ENCODE measurements at places on chromosomes 16 and 17.

DNA sequence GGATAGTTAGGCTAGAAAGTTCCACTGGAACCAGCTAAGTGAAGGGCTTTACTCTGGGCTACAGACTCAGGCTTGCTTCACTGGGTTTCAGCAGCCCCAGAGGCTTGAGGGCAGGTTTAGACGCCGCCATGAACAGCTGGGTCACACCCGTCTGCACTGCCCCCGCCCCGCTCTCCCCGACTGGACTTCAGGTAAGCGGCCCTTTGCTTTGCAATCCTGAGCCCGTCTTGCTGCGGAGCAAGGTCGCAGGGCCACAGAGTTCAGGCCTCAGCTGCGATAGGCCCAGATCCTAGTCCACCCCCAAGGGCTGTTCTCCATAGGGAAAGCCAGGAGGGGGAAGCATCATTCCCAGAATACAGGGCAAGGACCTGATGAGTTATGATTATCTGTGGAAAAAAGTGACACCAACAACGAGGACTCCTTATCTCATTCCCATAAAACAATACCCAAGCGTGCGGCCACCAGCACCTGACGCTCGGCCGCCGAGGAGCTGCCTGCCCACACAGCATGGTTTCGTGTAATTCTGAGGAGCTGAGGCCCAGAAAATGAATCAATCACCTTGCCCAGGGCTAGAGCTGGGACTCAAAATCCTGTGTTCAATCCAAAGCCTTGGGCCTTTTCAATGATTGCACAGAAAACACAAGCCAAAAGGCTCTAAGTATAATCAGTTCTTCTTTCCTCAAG is 20.4 kb downstream of the MEAK7 start:
- no peak for DNase-seq

DNA sequence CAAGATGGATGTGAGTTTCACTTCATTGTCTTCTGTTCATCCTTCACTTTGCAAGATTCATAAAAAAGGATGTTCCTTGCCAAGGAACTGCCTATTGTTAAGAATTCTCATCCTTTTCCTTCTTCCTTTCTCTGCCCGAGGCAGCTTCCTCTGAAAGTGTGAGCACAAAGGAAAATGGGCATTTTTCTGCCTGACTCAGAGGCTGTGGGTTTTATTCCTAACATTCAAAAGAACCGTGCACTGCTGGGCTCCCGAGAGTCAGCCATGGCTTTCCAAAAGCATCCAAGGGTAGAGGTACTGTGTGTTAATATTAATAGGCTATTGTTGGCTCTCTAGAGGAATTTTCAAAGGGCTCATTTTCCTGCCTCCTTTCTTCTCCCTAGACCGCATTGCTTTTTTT is 289.4 kb downstream of the ABCC12 start:
- DNase-seq: no peak

DNA sequence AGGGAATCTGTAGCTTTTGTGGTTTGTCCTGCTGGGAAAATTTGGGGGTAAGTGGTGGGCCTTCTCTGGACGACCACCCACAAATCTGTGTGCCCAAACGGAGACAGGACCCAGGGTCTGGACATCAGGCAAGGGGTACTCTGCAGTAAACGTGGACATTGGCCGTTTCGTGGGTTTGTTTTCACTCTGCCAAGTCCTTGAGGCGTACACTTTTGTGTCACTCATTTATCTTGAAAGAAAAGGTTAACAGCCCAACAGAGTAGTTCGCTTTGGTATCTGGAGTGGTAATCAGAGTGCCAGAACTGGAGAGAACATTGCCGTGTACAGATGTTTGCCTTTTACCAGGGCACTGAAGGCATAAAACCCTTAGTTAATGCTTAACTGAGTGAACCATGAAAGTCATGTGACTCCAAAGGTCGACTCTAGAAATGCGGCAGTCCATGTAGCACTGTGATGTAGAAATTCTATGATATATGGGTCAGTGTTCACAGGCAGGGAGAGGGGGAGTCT is 15.4 kb downstream of the NAA60 start:
- no peak for DNase-seq

DNA sequence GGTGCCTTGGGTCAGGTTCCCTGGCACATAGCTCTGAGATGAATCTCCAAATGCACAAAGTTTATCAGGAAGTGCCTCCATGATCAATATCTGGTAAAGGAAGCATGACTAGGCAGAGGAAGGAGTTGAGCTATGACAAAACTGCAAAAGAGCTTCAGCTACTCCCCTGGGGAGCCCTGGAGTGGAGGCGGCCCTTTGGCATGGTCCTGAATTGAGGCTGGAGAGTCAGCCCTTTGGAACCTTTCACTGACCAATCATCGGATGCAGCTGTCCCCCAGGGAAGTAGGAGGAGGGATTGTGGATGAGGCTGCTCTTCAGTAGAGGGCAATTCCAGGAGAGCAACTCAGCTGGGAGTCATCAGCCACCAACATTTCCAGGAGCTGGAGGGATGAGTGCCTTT is 46.1 kb upstream of the NLRP1 start:
- DNase-seq: no peak

- no peak for DNase-seq
These were observed 1.3 kb downstream of the AATF start for GRCh38 chr17:36950027-36950426.

DNA sequence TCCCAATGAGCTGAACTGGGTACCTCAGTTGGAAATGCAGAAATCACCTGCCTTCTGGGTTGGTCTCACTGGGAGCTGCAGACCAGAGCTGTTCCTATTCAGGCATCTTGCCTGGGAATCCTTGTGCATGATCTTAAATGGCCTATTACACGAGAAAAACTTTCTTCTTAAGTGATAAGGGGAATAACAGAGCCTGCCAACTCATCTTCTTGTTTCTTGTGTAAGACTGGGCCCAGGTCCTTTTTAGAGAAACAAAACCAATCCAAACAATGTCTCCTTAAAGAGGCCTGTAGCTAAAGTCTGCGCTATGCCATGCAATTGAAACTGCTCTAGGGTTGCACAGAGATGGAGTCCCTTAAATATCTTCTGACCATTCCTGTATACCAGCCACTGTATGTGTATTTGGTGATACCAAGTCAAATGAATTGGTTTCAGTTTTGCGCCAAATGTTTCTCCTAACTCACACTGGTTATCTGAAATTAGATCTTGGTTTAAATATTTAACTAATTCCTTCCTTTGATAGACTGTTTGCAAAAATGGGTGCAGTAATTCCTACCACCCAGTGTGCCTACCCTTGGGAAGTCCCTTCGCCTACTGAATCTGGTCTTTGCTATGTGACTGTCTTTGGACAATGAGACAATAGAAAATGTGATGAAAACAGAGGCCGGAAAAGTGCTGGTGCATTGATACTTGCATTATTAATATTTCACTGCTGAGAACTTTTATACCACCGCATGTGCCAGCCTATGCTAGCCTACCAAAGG is 6.5 kb upstream of the CCL23 start:
- DNase-seq: no peak

DNA sequence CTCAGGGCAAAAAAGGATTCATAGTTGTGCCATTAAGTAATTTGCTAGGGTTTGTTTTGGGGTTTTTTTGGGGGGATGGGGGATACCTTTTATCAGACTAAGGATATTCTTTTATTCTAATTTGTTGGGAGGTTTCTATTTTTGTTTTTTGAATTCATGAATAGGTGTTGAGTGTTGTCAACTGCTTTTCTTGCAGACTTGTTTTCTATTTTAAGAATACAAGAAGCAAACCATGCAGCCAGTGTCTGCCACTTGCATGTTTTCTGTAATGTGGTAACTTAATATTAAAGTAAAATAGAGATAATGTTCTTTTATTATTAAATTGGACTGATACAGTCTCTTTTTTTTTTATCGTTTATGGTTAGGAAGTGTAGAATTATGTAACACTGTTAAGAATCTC is 49.5 kb downstream of the NFATC3 start:
- DNase-seq: no peak

DNA sequence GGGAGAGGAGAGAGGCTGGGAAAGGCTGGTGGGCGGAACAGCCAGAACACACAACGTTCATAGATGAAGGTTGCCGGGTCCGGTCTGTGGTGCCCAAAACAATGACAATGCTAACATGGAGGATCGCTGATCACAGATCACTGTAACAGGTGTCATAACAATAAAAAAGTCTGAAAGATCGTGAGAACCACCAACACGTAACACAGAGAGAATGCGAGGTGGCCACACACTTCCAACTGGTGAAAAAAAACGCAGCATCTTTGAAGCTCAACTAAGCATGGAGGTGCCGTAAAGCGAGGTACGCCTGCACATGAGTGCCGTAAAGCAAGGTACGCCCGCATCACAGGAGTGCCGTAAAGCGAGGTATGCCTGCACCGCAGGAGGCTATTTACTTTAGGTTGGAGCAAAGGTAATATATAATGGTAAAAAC is 42.3 kb downstream of the ABR start:
- DNase-seq: no peak

DNA sequence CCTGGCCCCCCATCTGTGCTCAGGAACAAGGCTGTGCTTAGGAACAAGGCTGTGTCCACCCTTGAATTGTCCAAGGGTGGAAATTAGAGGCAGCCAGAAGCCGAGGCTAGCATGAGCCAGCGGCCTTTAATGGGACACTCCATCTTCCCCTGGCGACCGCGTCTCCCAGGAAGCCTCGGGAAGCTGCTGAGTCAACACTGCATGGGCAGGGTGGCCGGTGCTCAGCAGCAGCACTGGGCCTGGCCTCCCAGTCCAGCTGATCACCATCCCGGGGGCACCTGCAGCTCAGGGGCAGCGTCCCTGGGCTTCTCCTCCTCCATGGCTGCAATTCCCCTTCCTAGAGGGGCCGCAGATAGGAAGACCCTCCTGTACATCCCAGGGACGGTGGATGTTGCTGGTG is 180.8 kb downstream of the ENGASE start:
- no peak for DNase-seq
